ENCODE measurements at places on chromosomes 12 and 14.

GRCh38 chr14:95011445-95012006, 145.8 kb downstream of the DICER1 start:
- no peak for DNase-seq

DNA sequence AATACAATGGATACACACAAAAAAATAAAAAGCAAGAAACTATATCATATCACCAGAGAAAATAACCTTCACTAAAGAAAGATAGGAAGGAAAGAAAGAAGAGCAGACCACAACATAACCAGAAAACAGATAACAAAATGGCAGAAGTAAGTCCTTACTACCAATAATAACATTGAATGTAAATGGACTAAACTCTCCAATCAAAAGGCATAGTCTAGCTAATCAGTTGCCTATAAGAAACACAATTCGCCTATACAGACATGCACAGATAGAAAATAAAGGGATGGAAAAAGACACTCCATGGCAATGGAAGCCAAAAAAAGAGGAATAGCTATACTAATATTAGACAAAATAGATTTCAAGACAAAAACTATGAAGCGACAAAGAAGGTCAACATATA, 8.9 kb upstream of the TAS2R30 start:
- no peak for DNase-seq

GRCh38 chr12:53994264-53995001, 5.5 kb upstream of the HOXC9 start:
- no peak for DNase-seq

- peak; percentile 77 for DNase-seq
These were observed 20.7 kb downstream of the ZDHHC17 start for GRCh38 chr12:76784600-76785051.

GRCh38 chr14:20772650-20773049, 4.4 kb downstream of the EDDM3B start:
- DNase-seq = no peak

GRCh38 chr12:64103825-64104740, 118.0 kb downstream of the KICS2 start:
- peak; percentile 45 for DNase-seq

DNA sequence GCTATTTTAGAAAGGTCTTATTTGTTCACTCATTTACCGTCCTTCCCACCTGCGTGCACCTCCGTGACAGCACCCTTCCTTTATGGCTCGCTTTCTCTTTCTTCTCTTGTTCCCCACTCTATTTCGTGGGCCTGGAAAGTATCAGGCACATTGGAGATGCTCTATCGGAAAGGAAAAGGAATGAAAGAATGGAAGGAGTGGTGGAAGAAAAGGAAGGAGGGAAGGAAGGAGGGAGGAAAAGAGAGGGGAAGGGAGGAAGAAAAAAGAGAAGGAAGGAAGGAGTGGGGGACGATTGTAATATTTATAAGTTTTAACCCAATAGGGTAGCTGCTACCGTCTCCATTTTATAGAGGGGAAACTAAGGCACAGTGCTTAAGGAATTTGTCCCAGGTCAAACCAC, 363.4 kb downstream of the CACNA1C start:
- no peak for DNase-seq

DNA sequence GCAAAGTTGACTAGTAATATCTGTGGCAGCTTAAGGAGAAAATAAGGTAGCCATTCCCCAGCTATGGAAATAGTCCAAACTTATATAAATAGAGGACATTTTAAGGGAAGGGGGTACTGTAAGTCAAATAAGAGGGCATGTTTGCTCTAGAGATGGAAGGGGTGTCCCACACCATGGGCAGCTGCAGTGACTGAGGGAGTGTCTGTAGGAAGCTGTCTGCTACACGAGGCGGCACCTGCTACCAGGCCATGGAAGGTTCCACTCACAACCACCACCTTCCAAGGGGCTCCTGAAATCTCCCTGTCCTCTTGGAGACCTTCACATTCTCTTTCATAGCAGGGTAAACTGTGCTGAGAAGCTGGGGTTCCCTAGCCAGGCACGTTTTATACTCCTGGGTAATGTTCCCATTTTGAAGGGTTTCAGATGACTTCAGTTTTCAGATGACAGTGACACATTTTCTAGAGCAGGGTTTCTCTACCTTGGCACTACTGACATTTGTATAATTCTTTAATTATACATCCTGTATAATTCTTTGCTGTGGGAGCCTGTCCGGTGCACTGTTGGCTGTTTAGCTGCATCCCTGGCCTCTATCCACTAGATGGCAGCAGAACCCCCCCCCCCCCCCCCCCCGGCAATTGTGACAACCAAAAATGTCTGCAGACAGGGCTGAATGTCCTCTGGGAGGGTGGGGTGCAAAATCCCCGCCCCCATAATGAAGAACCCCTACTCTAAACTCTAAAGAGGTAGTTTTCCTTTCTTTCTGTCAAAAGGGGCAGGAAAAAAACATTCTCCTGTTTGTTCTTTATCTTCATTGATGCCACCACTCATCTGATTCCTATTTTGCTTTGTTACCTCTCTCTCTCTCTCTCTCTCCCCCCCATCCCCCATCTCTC, 11.6 kb upstream of the SMCO2 start:
- peak; percentile 23 for DNase-seq

GRCh38 chr12:54442099-54442498, 23.0 kb upstream of the ITGA5 start:
- DNase-seq = no peak

- DNase-seq = peak; percentile 77
These were observed 12.3 kb downstream of the DENND5B start for GRCh38 chr12:31578632-31579031.

- DNase-seq = no peak
These were observed 28.6 kb upstream of the KLRB1 start for GRCh38 chr12:9636150-9636850.

Data from fibroblast of skin of right biceps (primary cell).